ENCODE measurements at places on chromosomes 2 and 18.

GRCh38 chr2:69178756-69179155 lies 165.8 kb downstream of the ANTXR1 start:
- no peak for DNase-seq

- no peak for DNase-seq
Measured at GRCh38 chr18:8097399-8097798, 511.8 kb upstream of the RAB12 start.

- no peak for DNase-seq
Measured at GRCh38 chr2:157809212-157809611, 66.9 kb downstream of the ACVR1 start.

GRCh38 chr2:179264368-179265081 lies at the start of gene SESTD1:
Gene SESTD1, minus strand, starts transcription at chr2:179264832. Its CDS starts 72,991 bp downstream, at chr2:179191841.
- peak; percentile 41 for DNase-seq

DNA sequence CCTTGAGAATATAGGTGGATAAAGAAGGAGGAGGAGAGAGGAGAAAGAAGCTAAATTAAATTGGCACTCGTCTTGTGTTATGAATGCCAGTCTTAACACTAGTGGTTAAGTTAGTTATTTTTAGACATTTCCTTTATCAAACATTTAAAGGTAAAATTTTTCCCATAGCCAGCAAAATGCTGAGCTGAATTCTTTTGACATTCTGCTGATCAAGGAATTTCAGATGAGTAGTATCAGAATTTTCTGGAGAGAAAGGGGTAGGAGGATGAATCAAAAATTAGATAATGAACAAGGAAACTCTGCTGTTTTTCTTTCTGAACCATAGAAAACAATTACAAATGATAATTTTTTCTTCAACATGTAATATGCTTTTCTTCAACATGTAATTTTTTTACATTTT lies 52.5 kb downstream of the ASXL3 start:
- DNase-seq: no peak

GRCh38 chr2:160581035-160581434 lies 87.4 kb upstream of the RBMS1 start:
- DNase-seq: no peak

GRCh38 chr2:236159778-236160170 lies 8.4 kb downstream of the GBX2 start:
- DNase-seq: no peak

Data from activated naive CD4-positive, alpha-beta T cell (primary cell).